Skeletal muscle cell (primary cell): ENCODE measurements at places on chromosomes 2 and 18.
A peak's percentile ranks its signal among the peaks of the same experiment; 100 is the strongest.

DNA sequence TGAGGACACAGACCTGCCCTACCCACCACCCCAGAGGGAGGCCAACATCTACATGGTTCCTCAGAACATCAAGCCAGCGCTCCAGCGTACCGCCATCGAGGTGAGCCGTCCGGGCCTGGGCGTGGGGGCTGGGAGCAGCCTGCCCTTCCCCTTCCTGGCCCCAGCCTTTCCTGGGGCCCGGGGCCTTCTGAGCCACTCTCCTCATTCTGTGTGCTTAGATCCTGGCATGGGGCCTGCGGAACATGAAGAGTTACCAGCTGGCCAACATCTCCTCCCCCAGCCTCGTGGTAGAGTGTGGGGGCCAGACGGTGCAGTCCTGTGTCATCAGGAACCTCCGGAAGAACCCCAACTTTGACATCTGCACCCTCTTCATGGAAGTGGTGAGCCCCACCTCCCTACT, 157.9 kb downstream of the DYSF start:
- no peak for DNase-seq

- DNase-seq, result peak; percentile 36
Observed at GRCh38 chr2:54845514-54845913, 122.1 kb downstream of the EML6 start.

DNA sequence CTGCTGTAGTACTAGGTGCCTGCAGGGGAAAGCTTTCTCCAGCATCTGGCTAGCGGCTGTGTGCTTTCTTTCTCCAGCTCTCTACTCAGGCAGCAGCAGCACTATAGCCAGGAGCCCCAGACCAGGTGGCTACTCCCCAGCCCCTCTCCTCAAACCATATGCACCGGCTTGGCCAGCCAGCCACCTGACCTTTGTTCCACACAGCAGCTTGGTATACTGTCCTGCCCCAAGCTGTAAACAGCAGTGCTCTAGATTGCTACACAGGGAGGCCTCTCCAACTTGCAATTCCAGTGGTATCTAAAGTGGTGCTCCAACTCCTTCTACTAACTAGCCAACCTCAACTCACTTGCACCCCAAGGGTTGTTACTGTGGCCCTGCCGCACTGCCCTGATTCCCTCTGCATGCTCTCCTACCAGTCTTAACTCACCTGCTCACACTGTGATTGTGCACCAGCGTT, 19.6 kb downstream of the LDAH start:
- DNase-seq, result no peak

DNA sequence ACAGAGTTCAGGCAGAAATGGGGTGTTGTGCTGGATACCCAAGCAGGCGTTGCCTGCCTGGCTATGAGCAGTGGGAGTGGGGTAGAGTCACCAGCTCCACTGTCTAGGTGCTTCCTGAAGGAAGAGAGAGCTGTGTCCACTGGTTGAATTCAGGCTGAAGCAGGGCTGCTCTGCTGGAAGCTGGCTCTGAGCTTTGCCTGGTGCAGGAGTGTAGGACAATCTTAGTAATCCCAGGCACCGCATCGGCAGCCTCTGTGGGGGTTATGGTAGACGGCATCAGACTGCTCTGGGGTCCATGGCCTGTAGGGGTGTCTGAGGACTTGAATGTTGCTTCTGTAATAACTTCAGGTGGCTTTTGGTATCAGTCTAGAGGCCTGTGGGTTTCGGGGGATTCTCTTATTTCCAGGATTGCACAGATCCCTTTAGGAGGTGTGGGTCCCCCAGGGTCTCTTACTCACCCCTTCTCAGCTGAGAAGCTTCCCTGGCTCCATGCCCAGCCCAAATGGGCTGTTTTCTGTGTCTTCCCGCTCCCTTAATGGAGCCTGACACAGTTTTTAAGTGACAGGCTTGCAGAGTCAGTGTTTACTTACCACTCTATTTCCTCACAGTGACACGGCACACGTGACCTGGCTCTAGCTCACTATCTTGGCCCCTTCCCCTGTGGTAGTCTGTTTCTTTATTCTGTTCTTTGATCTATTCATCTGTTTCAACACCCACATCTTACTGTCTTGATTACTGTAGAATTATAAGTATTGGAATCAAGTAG, 644.3 kb downstream of the CBLN2 start:
- DNase-seq, result no peak

- DNase-seq, result no peak
Observed at GRCh38 chr2:109446278-109447131, 167.3 kb downstream of the SEPTIN10 start.

DNA sequence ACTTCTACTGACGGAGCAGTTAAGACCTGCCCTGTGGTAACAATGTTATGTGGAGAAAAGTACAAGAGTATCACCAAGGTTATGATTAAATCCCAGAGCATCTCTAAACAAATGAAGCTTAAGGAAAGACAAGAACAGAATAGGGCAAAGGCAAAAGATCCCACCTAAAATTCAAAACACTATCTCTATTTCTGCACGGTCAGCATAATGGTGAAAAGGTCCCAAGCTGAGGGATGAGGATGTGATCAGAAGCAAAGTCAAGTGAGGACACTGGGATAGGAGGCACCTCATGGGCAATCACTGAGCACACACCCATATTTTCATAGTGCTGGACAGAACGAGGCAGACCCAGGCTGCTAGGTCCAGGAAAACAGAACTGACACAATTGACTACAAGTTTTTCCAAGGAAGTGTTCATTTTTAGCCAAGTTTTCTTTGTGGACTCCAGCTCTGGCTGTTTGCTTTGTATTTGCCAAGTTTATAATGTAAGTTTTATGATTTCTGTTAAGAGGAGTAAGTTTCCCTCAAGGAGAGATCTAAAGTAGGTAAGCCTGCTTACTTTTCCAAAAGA, 77.8 kb downstream of the NCKAP5 start:
- DNase-seq, result no peak

DNA sequence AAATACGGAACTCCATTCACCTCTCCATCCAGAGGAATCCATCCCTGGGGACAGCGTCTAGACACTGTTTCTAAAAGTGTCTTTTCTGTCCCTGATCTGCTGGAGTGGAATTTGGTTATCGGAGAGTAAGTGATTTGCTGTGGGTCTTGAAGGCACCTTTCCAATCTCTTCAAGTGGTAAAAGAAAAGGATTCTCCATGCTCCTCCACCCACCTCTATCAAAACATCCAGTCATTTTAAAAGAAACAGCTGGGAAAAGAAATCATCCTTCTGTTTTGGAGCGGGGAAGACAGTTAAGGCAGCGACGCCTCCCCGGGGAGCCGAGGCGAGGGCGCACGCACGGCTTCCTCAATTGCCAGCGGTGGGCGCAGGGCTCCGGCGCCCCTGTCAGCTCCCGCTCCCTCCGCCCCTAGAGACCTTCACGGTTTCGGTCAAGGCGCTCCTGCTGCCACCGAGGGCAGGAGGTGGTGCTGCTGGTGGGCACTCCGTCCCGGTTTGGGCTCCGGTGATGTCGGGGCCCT, 547 bp downstream of the SLC35F5 start:
- no peak for DNase-seq

DNA sequence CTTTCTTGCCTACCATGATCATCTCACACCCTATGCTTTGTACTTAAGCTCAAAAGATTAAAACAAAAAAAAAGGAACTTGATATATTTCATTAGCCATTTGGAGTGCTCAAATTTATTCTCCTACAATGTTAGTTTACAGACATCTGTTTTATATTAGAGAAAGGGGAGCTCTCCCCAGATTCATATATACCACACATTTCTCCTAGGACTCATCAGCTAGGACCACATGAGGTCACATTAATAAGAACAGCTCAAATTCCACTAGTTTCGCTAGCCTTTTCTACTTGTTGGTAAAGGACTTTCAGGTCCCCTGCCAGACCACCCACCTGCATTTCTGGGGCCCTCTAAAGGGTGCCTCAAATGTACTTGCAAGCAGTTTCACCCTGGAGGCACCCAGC, 151.2 kb upstream of the MMADHC start:
- DNase-seq, result no peak
